ENCODE measurements at places on chromosomes 3 and 15.

GRCh38 chr15:100777821-100778220 lies 101.8 kb upstream of the ALDH1A3 start:
- no peak for DNase-seq

DNA sequence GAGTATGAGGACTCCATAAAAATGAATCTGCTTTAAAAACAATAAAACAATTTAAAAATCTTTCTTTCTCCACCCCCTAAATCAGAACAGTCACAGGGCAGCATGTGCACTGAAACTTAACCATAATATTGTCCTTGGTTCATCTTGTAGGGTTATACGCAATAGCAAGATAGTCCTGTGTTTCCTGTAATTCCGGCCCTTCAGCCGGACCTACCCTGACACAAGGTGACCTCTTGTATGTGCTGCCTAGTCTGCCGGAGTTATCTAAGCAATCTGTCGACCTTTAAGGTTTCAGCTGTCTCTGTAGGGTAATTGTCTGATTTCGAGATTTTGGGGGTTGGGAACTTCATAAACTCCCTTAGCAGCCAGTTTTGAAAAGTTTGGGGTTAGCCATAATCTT lies 99.9 kb downstream of the DHX36 start:
- DNase-seq, result no peak

DNA sequence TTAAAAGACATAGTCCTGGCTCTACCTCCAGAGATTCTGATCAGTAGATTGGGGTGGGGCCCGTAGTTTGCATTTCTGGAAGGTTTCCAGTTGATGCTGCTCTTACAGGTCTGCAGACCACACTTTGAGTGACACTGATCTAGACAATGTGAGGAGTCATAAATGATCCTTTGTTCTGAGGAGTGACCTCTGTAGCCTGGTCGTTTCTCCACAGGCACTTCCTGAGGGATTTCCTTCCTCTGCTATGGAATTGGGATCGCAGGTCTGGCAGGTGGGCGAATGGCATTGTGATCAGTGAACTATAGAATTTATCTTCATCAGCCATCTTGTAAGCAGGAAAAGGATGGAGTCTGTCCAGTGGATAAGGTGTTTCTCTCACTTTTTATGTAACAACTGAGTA lies 5.5 kb downstream of the GFM1 start:
- DNase-seq, result no peak

DNA sequence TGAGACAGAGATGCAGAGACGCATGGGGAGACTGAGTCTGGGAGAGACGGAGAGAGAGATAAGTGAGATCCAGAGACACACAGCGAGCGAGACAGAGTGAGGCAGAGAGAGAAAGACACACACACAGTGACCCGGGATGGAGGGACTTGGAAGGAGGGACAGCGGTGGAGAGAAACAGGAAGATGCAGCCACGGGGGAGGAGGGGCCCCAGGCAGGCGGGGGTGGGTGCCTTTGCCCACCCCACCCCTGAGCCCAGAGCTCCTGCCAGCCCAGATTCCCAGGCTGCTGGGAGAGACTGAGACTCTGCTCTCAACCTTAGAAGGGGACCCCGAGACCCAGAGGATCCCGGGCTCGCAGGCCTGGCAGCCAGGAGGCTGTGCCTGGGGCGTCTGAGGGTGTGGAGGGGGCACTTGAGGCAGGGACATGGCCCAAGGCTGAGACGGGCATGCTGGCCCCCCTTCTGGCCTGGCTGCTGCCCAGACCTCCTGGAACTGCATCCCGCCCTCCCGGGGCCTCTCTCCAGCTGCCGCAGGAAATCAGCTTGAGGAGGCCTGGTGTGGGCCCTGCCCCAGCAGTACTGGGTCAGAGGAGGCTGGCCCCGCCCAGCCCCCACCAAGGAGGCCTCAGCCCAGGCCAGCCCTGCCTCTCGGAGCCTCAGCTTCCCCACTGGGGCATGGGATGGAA lies 18.1 kb downstream of the H1-8 start:
- DNase-seq, result no peak

DNA sequence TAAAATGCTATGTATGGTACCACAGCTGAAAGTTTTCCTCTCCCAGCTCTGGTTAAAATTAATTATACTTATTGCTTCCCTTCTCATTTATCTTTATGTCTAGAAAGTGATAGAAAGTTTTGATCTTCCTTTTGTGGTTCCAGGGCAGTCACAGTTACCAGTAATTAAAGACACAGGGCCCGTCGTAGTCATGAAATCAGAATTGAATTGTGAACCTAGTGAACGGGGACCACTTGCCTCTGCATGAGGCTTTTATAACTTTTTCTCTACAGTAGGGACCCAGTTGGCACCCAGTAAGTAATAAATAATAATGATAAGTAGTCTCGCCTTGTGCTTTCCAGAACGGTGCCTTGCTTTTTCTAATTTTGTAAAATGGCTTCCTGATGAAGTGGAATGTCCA lies 231.7 kb upstream of the SATB1 start:
- no peak for DNase-seq

DNA sequence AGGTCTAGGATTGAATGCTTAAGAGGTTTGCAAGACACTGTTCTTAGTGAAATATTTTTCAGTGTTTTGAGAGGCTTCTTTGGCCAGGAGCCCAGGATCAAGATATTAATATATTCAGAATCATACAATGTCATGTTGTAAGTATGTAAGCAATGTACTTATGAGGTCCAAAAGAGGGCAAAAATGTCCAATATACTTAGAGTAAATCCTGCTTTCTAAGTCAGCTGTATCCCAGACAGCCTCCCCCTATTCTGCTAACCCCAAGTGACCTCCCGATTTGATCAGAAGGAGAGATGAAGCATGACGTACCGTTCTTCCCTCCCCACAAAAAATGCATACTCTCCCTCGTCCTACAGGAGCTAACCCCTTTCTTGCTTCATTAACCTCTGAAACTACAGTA lies 70.9 kb downstream of the CHAC1 start:
- no peak for DNase-seq

DNA sequence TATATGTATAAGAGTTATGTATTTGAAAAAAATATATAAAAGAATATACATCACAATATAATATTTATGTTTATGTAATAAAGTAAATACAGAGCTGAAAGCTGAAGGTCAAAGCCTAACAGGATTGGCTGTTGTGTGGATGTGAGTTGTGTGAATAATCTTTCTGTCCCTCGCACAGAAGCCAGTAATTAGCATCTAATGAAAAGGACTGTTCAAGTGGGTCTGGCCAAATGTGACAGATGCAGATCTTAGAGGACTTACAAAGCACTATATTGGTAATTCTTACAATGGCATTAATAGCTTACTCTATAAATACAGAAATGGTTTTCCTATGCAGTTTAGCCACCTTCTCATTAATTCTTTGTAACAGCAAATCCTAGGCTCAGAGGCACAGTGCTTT lies 2.4 kb downstream of the MKRN3 start:
- peak; percentile 56 for DNase-seq

DNA sequence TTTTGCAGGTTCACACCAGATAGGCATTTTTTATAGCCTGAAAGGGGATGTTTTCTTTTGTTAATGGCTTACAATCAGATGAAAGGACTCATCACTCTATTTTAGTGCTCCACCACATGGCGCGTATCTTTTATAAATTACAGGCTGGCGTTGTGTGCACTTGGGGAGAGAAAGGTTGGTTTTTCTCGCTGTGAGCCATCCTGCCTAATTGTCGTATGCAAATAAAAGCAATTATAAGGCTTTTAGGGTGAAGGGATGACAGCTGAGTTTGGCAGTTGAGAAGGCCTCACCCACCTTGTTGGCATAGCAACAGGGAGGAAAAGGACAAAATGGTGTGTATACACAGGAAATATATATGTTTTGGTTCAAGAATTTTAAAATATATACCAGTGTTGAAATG lies 268.0 kb downstream of the NR2F2 start:
- DNase-seq, result no peak

- no peak for DNase-seq
These were observed 260.2 kb upstream of the HES1 start for GRCh38 chr3:193875601-193876321.

- no peak for DNase-seq
These were observed 61.2 kb downstream of the VPS8 start for GRCh38 chr3:184873141-184873540.

GRCh38 chr3:128270559-128271492 lies 117.5 kb downstream of the EEFSEC start:
- no peak for DNase-seq

GRCh38 chr3:72338942-72339669 lies 509.1 kb downstream of the SHQ1 start:
- DNase-seq, result no peak

DNA sequence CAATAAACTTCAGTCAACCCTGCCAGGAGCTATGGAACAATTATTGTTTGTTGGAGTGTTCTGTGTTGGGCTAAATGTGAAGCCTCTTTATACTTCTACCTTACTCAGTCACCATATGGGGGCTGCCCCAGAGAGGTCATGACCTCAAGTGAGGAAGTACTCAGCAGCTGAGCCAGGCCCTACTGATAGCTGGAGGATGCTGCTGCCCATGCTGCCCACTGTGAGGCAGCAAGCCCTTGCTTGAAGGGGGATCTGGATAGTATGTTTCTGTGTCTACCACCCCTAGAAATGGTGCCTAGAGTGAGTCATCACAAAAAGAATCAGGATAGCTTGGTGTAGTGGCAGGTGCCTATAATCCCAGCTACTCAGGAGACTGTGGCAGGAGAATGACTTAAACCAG lies 4.5 kb upstream of the RPL24 start:
- DNase-seq, result no peak

GRCh38 chr3:123449997-123450604 lies 1.2 kb upstream of the ADCY5 start:
- DNase-seq, result no peak

GRCh38 chr3:64021922-64022321 lies 1.4 kb downstream of the PSMD6 start:
- no peak for DNase-seq

DNA sequence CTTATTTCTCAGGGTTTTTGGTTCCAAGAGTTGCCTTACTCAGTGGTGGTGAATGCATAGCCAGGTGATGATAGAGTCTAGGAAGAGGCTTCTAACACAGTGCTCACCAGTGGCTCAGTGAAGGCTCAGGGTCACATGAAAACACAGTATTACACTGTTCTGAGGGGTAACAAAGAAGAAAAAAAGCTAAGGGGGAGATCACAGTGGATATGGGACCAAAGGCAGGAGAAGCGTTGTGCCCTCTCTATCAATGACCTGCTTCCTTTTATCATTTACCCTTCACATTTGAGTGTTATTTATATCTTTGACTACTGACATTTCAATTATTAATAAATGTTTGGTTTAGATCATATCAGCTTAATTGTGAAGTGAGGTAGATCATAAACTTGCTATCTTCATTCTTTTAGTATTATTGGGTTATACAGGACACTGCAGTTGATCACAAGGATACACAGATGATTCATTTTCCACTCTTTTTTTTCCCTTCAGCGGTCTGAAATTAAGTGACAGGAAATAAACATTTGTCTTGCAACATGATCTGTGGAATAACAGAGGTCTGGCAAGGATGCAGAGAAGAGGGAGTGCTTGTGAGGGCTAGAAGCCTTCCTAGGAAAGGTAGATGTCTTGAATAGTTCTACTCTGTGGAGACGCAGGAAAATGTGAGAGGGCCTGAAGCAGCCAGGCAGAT lies 171.7 kb downstream of the C3orf38 start:
- DNase-seq, result no peak

GRCh38 chr15:74159773-74160172 lies 13.7 kb upstream of the ISLR start:
- DNase-seq, result no peak

GRCh38 chr3:33181229-33181628 lies 37.4 kb downstream of the SUSD5 start:
- DNase-seq, result no peak

- no peak for DNase-seq
These were observed 12.9 kb downstream of the OPA1 start for GRCh38 chr3:193605876-193606275.

DNA sequence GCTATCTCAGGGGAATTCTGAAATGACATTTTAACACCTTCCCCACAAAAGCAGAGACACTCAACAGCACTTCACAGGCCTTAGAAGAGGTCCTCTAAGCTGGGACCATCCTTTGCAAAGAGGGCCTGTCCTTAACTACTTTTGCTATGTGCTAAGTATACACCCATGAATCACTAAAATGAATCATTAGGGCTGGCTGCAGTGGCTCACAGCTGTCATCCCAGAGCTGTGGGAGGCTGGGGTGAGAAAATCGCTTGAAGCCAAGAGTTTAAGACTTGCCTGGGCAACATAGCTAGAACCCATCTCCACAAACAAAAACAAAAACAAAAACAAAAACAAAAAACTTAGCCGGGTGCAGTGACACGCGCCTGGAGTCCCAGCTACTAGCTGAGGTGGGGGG lies 53.9 kb upstream of the MELTF start:
- DNase-seq, result peak; percentile 52
